H4 (cell line): ENCODE measurements at places on chromosomes 3 and 15. TPM values are rescaled to one million over a fixed set of nuclear protein-coding genes. Genes with fewer than 3 reads are reported as not detected.

- no peak for DNase-seq
Observed at GRCh38 chr3:46576879-46577278, 10.8 kb upstream of the LRRC2 start.

DNA sequence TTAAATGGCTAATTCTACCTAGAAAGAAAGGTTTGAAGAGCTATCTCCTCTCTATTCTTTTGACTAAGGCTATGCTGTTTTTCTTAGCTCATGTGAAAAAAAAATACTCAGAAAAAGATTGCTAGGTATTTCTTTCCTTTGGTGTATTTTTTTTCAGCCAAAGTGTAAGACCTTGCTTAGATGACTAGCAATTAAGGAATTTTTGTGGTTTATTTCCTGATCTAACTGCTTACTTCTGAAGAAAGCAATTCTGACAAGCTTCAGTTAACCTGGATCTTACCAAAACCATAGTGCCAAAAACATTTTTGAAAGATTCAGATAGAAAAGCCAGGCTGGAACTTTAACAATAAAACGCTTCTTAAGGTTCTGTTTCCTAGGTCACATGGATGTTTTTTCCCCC, 315.6 kb downstream of the SOX2 start:
- peak; percentile 71 for DNase-seq

DNA sequence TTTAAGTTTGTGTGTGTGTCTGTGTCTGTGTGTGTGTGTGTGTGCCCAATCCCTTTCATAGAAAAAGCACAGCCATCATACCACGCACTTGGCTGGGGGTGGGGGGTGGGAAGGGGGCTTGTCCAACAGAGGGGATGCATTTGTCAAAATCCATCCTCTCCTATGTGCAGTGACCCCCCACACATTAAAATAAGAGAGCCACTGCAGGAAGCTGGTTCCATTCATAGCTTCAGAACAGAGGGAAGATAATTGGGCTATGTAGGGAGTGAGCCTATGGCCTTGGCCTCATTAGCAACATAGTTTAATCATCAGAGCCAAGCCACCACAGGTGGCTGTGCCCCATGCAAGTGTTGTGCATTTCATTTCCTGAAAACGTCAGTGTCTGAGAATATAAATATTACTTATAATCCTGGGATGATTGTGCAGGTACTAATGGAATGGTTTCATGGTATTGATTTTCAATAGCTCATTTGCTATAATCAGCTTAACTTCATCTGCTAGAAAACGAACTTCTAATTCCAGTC, 330.8 kb downstream of the CNTN6 start:
- no peak for DNase-seq

RCN2 gene
- total RNA-seq, result 121 and 168 TPM in 2 replicates

DNA sequence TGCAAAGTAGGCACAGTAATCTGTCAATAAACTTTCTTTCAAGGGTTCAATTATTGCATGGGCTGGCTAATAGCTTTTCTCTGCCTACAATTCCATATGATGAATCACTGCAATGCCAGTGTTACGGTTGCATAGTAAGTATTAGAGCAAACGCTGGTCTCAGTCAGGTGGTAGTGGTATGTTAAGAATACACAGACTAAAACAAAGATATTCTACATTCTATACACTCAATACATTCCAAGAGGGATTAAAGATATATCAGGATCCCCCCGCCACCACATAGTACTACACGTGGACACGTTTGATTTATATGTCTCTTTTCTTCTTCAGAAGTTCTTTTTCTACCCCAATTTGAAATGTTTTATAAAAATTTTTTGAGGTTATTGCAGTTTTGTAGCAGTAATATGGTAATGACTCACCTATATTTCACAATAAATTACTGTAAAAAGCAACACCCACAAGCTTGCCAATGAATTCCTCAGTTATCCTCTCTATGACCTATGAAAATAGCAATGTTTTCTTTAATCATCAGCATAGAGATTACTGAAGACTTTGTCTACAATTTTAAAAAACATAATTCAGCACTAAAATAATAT, 68.2 kb downstream of the CD200R1L start:
- peak; percentile 44 for DNase-seq

DNA sequence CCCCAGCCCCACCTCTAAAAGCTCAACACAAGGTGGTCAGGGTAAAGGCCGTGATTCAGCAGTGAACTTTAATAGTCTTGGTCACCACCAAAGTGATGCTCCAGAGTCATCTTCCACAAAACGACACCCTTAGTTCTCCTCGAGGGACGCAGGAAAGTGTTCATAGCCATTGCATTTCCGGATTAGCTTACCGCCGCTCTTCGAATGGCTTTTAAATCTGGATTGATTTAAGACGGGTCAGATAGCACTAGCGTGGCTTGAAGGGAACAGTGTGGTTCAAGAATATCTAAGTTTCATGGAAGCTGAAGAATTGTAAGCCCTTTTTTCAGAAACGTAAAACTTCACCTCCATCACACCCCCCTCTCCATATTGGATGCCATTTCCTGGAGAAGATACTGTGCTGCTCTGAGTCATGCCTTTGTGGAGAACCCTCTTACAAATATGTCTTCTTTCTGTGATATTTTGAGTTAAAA, 829 bp downstream of the RNF7 start:
- peak; percentile 54 for DNase-seq

SPATA12 gene
- total RNA-seq, result 0.14 TPM in 1 of 2 replicates, not detected in the other

SQOR gene
- total RNA-seq, result 7.5 and 16.1 TPM in 2 replicates

DNA sequence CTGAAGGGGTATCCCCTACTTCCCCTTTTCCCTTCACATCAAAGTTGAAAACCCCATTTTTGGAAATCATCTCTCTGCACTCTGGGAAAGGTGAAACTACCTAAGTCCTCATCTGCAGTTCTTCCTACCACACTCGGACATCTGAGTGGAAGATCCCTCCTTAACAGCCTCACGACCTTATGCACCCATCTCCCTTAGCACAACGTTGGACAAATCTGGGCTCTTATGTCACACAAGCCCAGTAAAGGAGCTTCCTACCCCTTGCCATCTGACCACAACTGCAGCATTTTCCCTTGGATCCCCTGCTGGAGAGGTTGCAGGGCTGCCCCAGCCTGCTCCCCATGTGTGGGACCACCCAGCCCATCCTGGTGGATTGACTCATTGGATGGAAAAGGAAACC, 252.1 kb upstream of the ST8SIA2 start:
- no peak for DNase-seq

SCAMP5 gene
- total RNA-seq, result 1.9 and 3.6 TPM in 2 replicates

DNA sequence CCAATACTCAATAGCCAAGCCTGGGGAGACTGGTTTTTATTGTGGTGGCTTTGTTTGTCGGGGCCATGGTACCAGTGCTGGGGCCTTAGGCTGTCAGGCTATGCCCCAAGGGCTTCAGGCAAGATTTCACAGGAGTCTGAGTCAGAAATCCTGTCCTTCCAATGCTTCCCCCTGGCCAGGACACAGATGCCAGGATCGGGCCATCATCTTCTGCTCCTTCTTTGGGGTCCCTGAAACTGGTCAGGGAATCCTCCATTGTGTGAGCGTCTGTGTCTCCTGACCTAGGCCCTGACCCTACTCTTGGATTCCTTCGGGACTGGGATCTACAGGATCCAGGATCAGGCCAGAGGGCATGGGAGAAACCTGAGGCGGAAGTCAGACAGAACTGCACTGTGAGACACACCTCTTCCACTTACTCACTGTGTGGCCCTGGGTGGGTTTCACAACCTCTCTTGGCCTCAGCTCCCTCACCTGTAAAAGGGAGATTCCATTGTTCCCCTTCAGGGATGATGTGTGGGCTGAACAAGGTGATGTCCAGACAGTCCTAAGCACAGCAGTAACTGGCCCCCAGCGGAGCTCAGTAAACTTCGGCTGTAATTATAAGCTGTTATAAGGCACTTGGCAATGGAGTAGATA, 292.7 kb downstream of the UACA start:
- no peak for DNase-seq

GOLGA6L7 gene
- total RNA-seq, result not detected in 2 replicates

TMEM207 gene
- total RNA-seq, result not detected in 2 replicates

GCNT3 gene
- 1.2 and 4.1 TPM in 2 replicates for total RNA-seq

DNA sequence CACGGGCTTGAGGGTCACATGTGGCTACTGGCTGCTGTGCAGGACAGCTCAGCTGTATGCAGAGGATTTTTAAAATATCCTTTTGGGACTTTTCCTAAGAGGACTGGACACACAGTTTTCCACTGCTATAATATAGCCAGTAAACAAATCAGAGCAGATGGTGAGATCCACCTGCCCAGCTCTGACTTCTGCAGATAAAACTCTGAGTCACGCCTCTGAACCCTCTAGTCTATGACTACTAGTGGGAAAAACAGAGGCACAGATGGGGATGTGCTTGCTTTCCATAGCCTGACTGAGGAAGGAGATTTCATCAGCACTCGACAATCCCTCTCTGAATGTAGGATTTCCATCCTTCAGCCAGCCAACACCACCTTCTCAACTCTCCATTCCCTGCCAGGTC, 45.1 kb downstream of the COLQ start:
- DNase-seq, result no peak

DNA sequence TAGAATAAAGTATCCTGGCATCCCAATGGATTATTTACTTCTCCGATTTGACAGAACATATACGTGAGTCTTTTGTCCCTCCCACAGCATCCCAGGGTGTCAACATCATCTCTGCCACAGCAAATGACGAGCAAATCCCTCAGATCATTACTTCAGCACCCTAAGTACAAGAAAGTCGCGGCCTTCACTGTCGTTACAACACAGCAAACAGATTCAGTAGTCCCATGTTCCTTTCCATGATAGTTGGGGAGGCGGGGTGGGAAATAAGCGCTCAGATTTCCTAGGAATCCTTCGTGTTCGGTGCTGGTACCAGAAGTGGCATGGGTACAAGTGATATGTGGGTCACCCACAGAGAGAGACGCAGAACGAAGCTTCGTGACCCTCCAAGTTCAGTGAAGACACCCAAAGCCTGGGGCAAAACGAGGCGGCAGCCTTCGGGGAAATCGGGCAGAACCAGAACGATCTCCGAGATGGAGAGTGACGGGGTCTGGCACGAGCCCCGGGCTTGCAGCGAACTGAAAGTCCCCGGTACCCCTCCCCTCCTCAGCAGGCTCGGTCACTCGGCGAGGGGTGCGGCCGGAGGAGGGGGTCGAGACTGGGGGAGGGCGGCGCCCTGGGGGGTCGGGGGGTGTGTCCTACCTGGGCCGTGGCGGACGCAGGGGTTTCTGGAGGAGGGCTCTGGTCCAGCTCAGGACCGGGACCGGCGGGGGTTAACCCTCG, 619 bp downstream of the TTBK2 start:
- peak; percentile 19 for DNase-seq

GRCh38 chr3:186705882-186706780, 11.0 kb upstream of the KNG1 start:
- no peak for DNase-seq

SLC6A11 gene
- 0.12 TPM in 1 of 2 replicates, not detected in the other for total RNA-seq

DNAH12 gene
- total RNA-seq, result 0.06 TPM in 1 of 2 replicates, not detected in the other

FEZF2 gene
- not detected in 2 replicates for total RNA-seq

DNA sequence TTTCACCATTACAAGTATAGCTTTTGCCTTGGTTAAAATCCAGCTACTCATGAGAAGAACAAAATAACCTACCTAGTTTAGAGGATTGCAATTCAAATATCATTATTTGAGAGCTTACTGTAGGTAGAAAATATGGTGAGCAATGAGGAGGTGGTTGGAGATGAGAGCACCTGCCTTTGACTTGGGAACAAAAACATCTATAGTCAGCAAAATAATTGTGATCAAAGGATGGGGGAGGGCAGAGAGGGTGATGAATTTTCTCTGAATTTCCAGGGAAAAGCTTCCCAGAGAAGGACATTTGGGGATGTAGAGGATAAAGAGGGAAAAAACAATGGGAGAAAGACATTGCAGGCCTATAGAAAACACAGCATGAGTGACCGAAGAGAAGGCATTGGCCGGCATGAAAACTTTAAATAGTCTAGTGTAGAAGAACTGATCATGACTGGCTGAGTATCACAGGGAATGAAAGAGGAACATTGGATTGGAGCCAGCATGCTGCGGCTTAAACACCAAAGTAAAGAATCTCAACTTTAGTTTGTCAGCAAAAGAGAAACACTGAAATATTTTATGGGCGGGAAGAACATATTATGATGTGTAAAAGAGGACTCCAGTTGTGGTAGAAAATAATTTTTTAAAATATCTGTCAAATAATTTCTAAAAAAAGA, 581.3 kb downstream of the UNC13C start:
- no peak for DNase-seq

DNA sequence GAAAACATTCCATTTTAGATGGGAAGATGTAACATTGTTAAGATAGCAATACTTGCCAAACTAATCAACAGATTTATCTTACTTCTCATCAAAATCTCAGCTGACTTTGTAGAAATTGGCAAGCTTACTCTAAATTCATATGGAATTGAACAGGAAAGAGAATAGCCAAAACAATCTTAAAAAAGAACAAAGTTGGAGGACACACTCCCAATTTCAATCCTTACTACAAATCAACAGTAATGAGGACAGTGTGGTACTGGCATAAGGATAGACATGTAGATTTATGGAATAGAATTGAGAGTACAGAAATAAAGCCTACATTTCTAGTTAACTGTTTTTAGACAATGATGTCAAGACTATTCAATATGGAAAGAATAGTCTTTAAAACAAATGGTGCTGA, 308.3 kb downstream of the SUCLG2 start:
- DNase-seq, result no peak

DNA sequence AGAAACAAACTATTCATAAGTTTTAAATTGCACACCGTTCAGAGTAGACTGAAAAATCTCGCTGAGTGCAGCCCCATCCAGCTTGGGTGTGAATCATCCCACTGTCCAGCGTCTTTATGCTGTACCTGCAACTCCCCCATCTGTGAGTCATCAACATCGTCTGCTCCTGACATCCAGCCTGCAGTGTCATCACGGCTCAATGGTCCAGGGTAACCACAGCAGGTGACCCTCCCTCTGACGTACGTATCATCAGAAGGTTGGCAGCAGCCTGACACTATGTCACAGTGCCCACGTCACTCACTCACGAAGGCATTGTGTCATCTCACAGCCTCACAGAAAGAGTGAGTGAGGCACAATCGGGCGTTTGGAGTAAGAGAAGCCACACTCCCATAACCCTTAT, 65.2 kb downstream of the TPRA1 start:
- DNase-seq, result peak; percentile 86

GRCh38 chr15:61088675-61089074, 140.4 kb downstream of the RORA start:
- DNase-seq, result no peak

NDUFAF3 gene
- 80.9 and 87.8 TPM in 2 replicates for total RNA-seq

DNA sequence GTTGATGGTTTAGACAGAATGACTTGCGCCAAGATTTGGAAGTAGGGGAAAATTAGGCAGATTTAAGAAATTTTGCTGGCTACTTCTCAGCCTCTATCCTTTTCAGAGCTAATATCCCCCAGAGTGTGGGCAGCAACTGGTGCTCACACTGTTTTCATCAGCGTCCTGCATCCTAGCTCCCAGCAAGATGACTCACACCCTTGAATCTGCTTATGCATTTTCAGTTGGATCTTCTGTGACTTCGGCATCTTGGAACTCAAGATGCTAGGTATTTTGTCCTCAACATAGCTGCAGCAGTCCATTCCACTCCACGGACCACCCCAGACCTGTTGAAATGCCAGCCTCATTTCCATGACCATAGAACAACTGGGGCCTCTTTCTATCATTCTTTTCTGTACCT, 336.1 kb upstream of the NR2F2 start:
- DNase-seq, result no peak

GRCh38 chr3:29751647-29752314, 470.9 kb downstream of the RBMS3 start:
- DNase-seq, result no peak
